NCI-H2081 treated with DMSO at 0.1 percent for 48 hours (cell line): ENCODE measurements at places on chromosomes 12 and 14.

GRCh38 chr14:57352396-57353170 lies 37.8 kb upstream of the NAA30 start:
- DNase-seq = no peak

- DNase-seq = no peak
Observed at GRCh38 chr12:806200-806791, 53.9 kb downstream of the WNK1 start.

DNA sequence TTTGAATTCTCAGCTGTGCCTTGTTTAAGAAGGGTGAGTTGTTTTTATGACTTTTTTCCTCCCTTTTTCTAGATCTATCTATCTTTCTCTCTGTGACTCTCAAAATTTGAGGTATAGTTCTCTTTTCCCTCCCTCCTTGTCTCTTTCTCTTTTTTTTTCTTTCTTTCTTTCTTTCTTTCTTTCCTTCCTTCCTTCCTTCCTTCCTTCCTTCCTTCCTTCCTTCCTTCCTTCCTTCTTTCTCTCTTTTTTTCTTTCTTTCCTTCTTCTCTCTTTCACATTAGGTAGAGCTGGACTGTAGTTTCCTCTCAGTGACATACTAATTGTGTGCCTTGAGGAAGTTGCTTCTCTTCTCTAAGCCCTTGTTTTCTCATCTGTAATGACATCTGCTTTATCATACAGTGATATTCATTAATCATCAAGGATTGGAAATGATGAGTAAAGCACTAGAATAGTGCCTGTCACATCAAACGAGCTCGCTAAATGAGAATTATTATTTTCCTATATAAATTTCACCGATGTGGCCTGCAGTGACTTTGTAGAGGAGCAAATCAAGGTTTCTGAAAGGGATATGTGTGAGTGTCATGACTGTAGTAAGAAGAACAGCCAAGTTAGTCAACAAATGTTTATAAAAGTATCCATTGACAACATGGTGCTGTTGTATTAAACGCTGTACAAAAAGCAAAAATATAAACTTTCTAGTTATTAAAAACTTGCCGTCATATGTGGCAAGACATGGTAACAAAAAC lies 78.9 kb upstream of the SLC38A2 start:
- DNase-seq = no peak

- no peak for DNase-seq
Observed at GRCh38 chr12:132490422-132491137, 629 bp downstream of the FBRSL1 start.

GRCh38 chr12:102593134-102593533 lies 112.8 kb upstream of the IGF1 start:
- no peak for DNase-seq

- no peak for DNase-seq
Observed at GRCh38 chr14:72608391-72609204, 285.3 kb downstream of the DPF3 start.

- no peak for DNase-seq
Observed at GRCh38 chr12:124007826-124008570, 35.0 kb downstream of the ZNF664 start.
